ENCODE measurements at places on chromosomes 5 and 9.

- DNase-seq = peak; percentile 19
Measured at GRCh38 chr5:92401492-92401891, 1018.4 kb upstream of the ARRDC3 start.

- DNase-seq = peak; percentile 39
Measured at GRCh38 chr5:89418407-89419085, 535.6 kb upstream of the MEF2C start.

- DNase-seq = no peak
Measured at GRCh38 chr5:80625230-80625629, 29.2 kb upstream of the MSH3 start.

DNA sequence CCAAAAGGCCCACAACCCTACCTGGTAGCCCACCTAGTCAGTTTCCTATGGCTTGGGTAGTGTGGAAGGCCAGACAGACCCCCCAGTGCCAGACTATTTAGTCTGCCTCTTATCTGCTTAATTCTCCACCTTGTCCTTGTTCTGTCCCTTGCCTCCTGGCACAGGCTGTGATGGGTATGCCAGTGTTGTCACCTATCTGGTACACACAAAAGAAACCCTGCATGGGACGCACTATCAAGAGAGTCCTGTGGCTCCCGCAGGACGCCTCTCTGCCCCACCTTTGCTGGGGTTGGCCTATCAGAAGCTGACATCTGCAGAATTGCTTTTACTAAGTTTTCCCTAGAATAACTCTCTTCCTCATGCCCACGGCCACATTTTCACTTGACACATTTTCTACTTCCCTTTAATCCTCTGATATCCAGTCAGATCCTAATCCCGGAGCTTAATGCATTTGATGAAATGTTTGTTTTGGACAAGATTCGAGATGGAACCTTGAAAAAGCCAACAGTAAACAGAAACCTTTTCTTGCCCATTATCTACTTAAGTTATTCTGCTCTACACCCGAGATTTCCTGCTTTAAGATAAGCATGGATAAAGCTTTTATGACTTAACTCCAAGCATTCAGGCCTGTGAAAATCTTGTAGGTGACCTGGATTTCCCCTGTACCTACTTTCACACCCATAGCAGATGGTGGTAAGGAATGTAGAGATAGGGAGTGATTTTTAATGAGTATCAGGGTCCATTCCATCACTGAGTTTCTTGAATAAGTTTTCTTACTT, 468.5 kb downstream of the ZNF608 start:
- no peak for DNase-seq

DNA sequence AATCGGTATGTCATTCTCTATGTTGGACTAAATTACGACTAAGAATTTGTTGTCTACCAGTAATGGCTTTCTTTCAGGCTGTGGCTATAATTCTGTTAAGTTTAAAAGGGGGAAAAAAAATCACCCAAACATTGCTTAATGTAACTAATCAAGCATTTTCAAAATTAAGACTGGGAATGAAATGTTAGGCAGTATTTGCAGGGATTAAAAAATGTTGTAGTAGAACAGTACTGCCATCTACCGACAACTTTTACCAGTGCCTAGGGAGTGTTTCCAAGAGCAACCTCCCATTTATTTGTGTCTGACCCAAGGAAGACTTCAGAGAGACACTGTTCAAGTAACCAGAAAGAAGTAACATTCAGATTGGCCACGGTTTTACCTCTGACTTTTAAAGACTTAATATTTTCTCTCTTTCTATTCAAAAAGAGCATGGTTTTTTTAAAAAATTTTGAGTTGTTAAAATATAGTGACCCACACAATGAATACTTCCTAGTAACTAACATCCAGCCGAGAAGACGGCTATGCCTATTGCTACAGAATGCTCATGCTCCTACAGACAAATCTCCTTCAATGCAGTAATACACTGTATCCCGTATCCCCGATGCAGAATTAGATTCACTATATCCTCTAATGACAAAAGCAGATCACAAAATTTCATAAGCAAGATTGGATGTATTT, 92.4 kb downstream of the ARL15 start:
- DNase-seq = peak; percentile 74

GRCh38 chr9:104586496-104587180, 12.6 kb downstream of the OR13C5 start:
- peak; percentile 91 for DNase-seq

GRCh38 chr5:180159756-180160155, 49.3 kb downstream of the RASGEF1C start:
- DNase-seq = no peak

- DNase-seq = no peak
Measured at GRCh38 chr5:171115519-171115918, 193.5 kb upstream of the TLX3 start.

DNA sequence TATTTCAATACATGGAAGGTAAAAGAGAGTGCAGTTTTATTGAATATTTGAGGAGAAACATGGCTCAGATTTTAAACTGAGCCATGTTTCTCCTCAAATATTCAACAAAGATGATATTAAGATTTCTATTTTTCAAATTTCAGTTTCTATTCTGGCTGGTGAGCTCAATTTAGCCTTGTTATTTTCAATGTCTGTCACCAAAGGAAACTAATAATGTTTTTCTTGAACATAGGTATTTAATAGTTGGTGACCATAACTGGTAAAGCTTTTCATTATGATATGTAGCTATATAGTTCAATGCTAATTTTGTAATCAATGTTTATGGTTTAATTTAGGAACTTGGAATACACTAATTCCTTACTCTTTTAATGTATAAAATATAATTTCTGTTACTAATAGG, 177.4 kb downstream of the FER start:
- no peak for DNase-seq

DNA sequence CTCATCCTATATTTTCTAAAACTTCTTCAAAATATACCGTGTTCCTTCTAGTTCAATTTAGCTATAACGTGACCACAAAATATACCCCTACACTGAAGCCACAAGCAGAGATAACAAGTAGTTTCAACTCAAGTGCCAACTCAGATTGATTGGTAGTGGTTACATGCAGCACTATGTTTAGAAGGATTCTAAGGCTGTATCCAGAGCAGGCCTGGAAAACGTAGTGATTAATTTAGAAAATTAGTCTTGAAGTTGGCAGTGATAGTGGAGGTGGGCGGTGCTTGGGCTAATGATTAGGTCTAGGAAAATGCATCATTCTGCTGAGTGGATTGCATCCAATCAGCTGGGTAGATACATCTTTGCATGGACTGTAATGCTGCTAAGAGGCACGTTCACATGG, 61.5 kb downstream of the MAMDC2 start:
- no peak for DNase-seq

DNA sequence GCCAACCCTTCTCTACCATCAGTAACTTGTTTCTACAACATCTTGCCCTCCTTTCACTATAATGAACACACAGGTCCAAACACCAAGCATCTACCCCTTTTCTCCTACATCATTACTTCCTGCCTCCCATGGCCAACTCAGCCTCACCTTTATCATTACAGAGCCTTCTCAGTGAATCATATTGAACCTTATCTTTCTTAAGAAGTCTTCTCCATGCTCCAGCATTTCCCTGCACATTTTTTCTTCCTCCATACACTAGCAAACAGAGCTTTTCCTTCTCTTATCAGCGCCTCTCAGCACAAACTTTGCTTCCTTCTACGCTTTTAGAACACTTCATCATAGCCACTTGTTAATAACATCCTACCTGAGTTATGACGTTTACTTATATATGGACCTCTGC, 148.2 kb downstream of the ARL15 start:
- DNase-seq = no peak

- DNase-seq = no peak
Measured at GRCh38 chr5:136070486-136071285, 41.9 kb downstream of the TGFBI start.

GRCh38 chr5:34022121-34022705, 14.4 kb upstream of the AMACR start:
- DNase-seq = peak; percentile 68

GRCh38 chr5:119996128-119996527, 366.8 kb downstream of the FAM170A start:
- DNase-seq = no peak
